ENCODE measurements at places on chromosomes 5 and 9.

- no peak for DNase-seq
These were observed 4.8 kb upstream of the SLC2A8 start for GRCh38 chr9:127392166-127392565.

GRCh38 chr9:99822109-99822805 lies 572 bp downstream of the NR4A3 start:
- no peak for DNase-seq

DNA sequence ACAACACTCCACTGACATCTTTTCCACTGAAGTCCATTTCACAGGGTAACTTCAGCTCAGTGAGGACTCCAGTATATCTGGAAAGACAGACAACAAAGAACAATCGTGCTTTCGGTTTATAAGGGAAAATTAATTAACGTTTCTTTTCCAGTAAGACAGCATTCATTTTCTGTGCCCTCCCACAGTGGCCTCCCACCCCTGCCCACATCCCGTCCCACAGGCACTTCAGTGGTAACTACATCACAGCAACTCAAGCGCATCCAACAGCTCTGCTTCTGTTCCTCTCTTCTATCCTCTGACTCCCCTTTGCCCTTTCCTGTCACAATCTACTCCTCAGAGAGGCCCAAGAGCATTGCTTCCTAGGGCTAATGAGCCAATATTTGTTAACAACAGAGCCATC lies 40.3 kb downstream of the GLDC start:
- DNase-seq: no peak

- no peak for DNase-seq
These were observed 296.6 kb upstream of the FBXL7 start for GRCh38 chr5:15203376-15203775.

- no peak for DNase-seq
These were observed 98.1 kb downstream of the PAX5 start for GRCh38 chr9:36935768-36936497.

DNA sequence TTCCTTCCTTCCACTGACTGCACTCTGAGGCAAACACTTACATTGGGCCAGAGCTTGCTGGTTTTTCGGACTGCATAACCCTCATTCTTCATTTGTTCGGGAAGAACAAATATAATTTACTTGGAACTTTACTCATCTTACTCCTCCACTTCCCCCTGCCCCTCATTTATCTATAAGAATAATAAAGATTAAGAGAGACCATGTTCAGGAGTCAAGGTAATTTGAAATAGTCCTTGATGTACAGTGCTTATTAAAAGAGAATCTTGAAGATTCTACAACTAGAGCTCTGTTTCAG lies 65.6 kb downstream of the BASP1 start:
- no peak for DNase-seq

GRCh38 chr9:131432597-131433301 lies 38.9 kb downstream of the PRRC2B start:
- no peak for DNase-seq

- DNase-seq: no peak
These were observed 145.6 kb downstream of the SSBP2 start for GRCh38 chr5:81605299-81605698.

All from activated CD8-positive, alpha-beta memory T cell treated with anti-CD3 and anti-CD28 coated beads for 48 hours (primary cell).